ENCODE measurements at places on chromosomes 16 and 17.

GRCh38 chr17:75109046-75109406, 743 bp upstream of the ARMC7 start:
- no peak for DNase-seq

DNA sequence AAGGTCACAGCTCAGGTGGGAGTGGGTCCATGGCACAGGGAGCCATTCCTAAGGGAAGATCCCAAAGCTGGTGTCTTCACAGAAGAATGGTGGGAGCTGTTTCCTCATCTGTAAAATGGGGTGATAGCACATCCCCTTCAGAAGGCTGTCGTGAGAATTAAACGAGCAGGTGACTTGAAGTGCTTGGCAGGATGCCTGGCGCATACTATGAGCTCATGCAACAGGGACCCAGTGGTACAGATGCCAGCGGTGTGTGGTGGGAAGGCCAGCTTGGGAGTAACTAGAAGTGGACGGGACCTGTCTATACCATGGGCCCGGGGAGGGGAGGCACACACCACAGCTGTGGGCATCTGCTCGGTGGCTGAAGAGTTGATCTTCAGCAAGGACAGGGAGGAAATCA, 189.3 kb upstream of the TNRC6C start:
- DNase-seq = no peak

GRCh38 chr17:74815550-74816370, 39.6 kb upstream of the NAT9 start:
- no peak for DNase-seq

- DNase-seq = no peak
These were observed 173.0 kb downstream of the KATNIP start for GRCh38 chr16:27722892-27723450.

DNA sequence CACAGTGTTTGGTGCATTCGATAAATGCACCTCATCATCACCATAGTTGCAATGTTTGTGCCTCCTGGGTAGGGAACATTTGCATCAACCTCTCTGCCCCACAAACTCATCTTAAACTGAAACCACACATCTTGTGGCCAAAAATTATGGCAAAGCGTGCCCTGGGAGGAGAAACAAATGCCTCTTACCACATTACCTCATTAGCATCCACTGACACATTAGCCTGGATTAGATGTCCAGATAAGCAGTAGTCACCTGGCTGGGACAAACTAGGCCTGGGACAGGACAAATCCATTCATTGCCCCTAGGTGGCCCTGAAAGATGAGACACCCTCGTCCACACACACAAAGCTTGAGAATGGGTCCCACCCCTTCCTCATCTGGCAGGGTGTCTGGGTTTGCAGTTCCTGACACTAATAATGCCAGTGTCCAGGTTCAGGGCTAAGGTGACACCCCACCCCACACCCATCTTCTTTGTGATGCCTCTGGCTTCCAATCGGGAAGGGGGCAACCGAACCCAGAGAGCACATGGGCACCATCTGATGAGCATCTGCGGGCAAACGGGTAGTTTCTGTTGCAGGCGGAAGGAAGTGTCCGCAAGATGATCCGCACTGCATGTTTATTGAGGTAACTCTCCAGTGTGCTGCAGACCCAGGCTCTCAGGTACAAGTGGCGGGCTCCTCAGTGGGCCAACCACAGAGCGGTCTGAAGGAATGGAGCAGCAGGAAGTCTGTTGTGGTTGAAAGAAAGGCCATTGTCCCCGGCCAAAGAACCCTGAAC, 8.6 kb downstream of the XYLT1 start:
- no peak for DNase-seq

GRCh38 chr17:59093702-59094231, 12.9 kb downstream of the TRIM37 start:
- DNase-seq = no peak

GRCh38 chr17:15893658-15894024, 51.3 kb upstream of the ADORA2B start:
- no peak for DNase-seq

- no peak for DNase-seq
These were observed 43.2 kb upstream of the METRNL start for GRCh38 chr17:83036193-83036592.

DNA sequence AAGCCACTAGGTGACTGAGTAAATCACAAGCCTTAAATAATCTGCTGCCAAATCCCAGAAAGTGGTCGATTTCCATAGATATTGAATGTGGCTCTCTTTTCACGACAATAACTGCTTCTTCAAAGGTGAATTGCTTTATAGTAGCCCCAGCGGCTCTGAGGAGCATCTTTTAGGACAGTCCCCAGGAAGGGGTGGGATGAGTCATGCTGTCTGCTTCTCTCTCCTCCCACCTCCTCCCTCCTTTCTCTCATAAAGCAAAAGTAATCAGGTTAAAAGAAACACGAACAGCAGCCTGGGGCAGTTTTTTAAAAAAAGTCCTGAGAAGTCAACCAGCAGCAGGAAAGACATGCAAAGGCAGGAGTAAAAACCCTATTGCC, 1.8 kb downstream of the KIAA0513 start:
- peak; percentile 51 for DNase-seq

- DNase-seq = no peak
These were observed 45.8 kb upstream of the NDRG4 start for GRCh38 chr16:58454178-58454577.

DNA sequence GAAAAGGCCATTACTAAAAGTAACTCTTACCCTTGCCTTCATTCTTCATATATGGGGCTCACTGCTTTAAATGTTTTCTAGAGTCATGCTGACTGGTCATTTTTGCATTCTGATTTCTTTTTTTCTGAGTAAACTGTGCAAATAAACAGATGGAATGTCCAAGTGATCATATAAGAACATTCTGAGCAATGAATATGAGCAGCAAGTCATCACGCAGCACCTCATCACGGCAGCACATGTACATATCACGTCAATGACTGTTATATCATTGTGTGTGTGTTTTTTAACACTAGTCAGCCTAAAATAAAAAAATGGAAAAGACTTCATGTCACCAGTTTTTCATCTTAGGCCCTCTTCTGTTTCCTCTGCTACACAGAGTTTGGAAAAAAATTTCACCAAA, 490.0 kb upstream of the ZFHX3 start:
- no peak for DNase-seq

- DNase-seq = no peak
These were observed 178.9 kb downstream of the IRX3 start for GRCh38 chr16:54107583-54108202.

- no peak for DNase-seq
These were observed 202.6 kb upstream of the MYOCD start for GRCh38 chr17:12463102-12463501.

DNA sequence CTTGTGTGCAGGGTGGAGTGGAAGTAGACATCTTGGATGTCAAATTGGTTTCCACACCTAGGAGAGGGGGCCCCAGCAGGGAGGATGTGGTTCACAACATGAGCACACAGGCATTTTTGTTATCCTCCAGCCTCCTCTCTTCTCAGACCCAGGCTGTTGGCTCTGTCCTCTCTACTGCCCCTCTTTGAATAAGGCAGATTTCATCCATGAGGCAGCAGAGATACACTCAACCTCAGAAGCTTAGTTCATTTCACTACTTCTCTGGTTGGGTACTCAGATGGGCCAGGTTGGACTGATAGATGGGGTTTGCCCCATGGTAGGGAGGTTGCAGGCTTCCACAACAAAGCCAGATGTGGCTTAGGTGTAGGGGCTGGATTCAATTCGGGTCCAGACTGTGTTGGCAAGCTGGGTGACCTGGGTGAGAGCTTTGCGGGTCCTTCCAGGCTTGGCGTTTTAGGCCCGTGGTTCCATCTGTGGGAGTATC, 22.2 kb upstream of the NFATC3 start:
- DNase-seq = no peak

DNA sequence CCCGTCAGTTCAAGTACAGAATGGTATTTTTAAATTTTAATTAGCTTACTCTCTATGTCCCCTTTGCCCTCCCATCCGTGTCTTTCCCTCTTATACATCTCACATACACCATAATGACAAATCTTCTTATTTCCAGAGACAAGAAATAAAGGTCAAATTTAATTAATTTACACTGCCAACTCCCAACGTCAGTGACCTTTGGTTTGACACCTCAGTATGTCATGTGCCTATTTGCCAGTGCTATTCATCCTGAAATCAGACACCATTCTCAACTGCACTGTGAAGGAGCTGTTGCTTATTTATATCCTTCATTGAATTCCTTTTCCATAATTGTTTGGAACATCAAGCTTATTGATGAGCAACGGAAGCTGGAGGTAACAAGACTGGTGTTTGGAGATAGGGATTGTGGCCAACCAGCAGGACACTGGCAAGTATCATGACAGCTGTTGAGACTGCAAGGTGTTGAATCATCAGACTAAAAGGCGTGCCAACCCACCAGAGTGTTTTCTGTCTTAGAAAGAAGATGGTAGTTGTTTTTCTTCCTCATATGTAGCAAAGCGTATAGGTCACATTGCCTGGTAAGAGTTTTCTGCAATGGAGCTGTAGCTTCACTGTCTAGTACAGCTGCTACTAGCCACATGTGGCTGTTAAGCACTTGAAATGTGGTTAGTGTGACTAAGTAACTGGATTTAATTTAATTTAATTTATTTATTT, 12.5 kb downstream of the CALCOCO2 start:
- no peak for DNase-seq

- peak; percentile 45 for DNase-seq
These were observed 25.7 kb downstream of the IRF8 start for GRCh38 chr16:85924675-85925074.

Measured in putamen (tissue), 1 donor.